ENCODE measurements at places on chromosomes 3 and 15. TPM values are rescaled to one million over a fixed set of nuclear protein-coding genes. Genes with fewer than 3 reads are reported as not detected.

GRCh38 chr3:179069762-179070390 is 1.7 kb downstream of the ZMAT3 start:
- no peak for DNase-seq

- peak; percentile 68 for DNase-seq
Observed at GRCh38 chr3:194556086-194557056, 69.6 kb upstream of the ATP13A3 start.

DNA sequence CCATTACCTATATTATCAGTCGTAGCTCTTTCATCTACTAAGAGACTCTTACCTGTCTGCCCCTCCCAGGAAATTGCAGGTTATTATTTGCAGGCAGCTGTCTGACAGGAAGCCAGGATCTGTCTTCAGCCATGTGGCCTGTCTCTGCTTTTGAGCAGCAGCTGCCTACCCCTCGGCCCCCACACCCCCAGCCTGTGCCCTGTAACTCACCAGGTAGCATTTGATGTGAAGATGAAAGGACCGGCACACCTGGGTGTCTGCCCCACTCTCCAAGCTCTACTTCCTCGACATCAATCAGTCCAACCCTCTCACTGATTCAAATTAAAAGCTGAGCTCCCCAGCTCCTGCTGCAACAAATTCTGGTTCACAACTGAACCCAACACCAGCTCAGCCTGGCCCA is 197.2 kb upstream of the CTNNB1 start:
- DNase-seq: no peak

GRCh38 chr3:111998636-111999483 is at the start of gene TAGLN3:
TSS of gene TAGLN3 (plus strand) at chr3:111998922. CDS start at chr3:111999423, 501 bp downstream.
- peak; percentile 36 for DNase-seq

- peak; percentile 72 for DNase-seq
Observed at GRCh38 chr3:190070622-190071347, 49.9 kb downstream of the P3H2 start.

- peak; percentile 9 for DNase-seq
Observed at GRCh38 chr3:157594413-157594812, 91.2 kb upstream of the VEPH1 start.

DNA sequence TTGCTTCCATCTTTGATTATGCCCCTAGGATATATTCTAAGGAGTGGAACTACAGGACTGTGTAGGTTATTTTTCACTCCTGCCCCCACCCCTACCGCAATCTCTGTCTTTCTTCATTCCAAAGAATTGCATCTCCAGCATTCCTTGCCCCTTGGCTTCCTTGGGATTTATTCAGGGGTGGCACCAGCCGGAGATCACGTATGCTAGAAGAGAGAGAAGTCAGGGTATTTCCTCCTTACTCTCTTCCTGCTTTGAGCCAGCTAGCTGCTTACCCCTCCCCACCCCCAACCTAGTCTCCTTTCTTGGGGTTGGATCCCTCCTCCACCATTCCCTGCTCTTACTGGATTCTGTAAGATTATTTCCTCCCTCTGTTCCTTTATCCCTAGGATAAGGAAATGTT is 35.0 kb upstream of the DENND4A start:
- DNase-seq: no peak

DNA sequence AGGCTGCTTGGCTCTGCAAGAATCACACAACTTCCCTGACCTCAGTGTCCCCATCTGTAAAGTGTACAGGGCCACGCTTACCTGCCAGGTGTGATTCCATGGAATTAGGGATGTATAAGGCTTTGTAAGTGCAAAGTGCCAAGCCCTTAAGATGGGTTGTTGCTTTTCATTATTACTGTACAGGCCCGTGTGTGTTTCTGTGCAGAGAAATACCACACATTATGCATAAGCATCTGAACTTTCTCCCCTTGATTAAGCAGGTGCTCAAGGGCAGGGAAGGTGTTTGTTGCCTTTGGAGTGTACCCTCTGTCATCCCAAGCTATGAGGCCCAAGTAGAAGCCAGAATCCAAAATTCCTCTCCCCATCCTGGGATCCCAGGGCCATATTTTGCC is 13.6 kb upstream of the HRH1 start:
- no peak for DNase-seq

GRCh38 chr3:81268526-81268925 is 492.9 kb downstream of the GBE1 start:
- no peak for DNase-seq

The LOXL1 gene
- 45.9 TPM for total RNA-seq

All from RPMI7951 (cell line).